ENCODE measurements at places on chromosomes 16 and 17.
A peak's percentile ranks its signal among the peaks of the same experiment; 100 is the strongest.

GRCh38 chr17:81870981-81871386, at the start of gene ARHGDIA:
Gene ARHGDIA, minus strand, starts transcription at chr17:81871337. Its CDS starts 1,407 bp downstream, at chr17:81869930.
- DNase-seq = peak; percentile 43

DNA sequence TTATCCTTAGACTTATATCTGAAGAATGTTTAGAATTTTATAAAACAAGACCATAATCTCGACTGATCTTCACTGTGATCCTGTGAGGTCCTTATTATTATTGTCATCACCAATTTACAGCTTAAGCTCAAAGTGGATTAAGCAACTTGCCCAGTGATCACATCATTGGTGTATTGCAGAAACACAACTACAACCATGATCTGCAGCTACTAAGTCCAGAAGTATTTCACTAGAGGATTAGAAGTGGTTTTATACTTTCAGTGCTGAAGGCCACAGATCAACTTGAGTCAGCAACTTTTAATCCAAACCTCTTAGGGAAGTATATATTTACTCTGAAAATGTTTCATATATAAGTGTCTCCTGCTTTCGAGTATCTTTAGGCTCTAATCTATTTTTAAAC, 624.3 kb upstream of the SOX9 start:
- no peak for DNase-seq

GRCh38 chr17:45145035-45145389, 3.3 kb upstream of the HEXIM1 start:
- no peak for DNase-seq

DNA sequence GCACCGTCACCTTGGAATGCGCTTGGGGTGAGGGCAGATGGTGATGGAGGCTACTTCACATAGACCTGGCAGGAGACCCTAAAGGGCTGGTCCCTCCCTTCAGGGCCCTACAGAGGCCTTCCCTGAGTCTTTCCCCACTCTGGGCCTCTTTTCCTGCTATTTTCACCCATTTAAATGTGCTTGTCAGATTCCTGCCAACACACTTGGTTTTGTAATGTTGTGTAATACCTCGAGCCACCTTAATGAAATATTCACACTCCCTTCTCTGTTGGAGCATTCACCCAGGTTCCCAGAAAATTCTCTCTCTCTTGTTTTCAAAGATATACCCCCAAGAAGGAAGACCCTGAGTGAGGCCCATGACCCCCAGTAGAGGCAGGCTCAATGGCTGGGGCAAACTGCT, 456.6 kb upstream of the DYNLRB2 start:
- DNase-seq = no peak

DNA sequence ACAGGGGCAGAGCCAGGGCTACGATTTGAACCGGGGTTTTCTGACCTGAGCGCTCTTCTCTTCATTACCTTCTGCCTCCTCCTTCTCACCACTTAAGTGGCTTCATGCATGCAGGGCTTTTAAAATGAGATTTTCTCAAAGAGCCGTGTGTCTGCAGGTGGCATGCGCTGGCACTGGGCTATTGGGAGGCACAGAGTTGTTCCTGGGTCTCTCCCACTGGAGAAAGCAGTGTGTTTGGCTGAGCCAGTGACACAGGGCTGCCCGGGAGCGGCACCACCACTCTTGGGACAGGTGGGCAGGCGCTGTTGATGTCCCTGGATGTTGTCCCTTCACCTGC, 218.8 kb upstream of the CHMP6 start:
- no peak for DNase-seq

DNA sequence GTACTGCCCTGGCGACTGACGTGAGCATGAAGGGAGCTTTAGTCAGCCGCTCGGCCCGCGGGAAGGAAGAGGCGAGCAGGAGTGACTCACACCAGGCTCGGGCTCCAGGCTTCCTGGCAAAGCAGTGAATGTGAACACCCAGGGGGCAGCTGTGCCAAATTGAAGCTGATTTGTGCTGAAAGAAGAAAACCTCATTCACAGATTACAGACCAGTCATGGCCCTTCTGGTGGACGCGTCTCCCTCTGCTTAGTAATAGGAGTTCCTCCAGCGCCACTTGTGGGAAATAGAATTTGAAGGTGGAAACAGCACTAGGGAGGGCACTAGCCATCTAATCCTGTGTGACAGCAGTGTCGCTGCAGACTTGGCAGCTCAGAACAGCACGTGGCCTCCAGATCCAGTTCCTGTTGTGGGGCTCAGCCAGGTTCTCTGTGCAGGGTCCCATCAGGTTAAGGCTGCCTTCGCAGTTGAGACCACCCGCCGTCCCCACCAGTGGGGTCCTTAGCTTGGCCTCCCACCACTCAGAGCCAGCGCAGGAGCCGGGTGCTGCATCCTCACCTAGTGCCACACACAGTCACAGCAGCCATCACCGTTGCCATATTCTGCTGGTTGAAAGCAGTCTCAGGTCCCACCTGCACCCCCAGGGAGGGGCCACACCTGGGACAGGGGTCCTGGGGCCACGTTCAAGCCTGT, 164.5 kb upstream of the CHMP6 start:
- peak; percentile 85 for DNase-seq

- no peak for DNase-seq
These were observed 35.4 kb upstream of the SHISA6 start for GRCh38 chr17:11205659-11206058.

- no peak for DNase-seq
These were observed 6.4 kb upstream of the NPRL3 start for GRCh38 chr16:144797-145252.

GRCh38 chr16:28192806-28193529, 18.8 kb downstream of the XPO6 start:
- no peak for DNase-seq

- DNase-seq = no peak
These were observed 11.4 kb upstream of the OR4D1 start for GRCh38 chr17:58136669-58137279.

DNA sequence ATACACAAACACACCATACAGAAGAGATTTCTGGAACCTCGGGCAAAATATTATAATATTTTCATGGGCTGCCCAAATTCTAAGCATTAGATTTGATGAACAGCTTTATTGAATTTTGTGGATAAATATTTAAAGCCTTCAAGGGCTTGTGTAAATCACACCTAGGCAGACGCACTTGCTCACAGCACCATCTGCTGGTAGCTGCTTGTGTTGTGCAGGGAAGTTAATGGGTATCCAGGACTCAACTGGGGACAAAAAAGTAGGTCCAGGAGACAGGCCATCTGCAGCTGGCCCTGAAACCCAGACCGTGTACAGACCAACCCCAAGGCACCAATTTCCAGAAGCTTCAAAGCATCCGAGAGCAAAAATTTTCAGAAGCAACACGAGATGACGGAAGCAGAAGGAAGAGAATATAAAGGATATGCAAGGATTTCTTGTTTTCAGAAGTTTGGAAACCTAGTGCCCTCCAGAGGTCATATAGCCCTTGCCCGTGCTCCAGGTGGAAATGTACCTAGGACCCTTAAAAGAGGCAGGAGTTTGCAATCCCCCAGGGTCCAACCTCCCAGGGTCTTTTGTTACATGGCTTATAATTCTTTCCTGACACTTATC, 140.0 kb downstream of the CHD9NB start:
- peak; percentile 56 for DNase-seq

GRCh38 chr16:73058616-73059409, 10.9 kb upstream of the ZFHX3 start:
- peak; percentile 35 for DNase-seq

DNA sequence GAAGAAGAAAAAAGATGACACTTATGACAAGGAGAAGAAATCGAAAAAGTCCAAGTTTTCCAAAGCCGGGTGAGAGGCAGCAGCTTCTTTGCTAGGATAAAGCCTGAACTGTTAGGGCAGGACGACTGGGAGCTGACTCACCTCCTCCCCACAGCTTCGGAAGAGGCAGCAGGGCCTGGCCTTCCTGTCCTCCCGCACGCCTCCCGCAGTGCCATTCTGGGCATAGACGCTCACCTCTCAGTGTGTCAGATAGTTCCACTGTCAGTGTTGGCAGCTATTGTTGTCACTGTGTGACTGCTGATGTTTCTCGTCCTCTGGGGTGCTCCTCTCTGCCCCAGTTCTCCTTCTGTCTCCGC, 12.6 kb downstream of the UBN1 start:
- peak; percentile 47 for DNase-seq

DNA sequence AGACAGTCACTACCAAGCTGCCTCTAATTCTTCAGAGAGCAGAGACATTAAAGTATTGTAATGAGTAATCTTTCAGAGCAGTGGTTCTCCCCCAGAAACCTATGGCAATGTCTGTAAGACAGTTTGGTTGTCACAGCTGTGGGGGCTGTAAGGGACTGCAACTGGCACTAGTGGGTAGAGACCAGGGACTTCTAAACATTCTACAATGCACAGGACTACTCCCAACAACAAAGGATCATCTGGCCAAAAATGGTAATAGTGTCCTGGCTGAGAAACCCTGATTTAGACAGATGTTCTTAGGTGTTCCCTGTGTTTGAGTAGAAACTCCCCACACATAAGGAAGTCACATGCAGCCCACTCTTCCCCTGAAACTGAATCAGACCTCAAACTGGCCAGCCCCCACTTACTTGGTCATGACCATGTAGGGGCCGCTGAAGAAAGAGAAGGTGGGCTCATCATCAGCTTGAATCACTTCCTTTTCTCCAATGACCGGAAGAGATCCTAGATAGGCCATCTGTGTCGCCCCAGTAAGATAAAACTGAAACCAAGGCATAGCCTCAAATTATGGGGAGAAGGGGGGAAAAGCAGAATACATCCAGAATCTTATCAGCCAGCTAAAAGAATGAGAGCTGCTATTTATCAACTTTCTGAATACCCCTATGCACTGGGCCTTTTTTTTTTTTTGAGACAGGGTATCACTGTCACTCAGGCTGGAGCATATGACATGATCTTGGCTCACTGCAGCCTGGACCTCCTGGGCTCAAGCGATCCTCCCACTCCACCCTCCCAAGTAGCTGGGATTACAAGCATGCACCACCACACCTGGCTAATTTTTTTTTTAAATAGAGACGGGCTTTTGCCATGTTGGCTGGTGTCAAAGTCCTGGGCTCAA, 75.8 kb downstream of the TEX14 start:
- DNase-seq = no peak

- no peak for DNase-seq
These were observed 20.2 kb downstream of the KNOP1 start for GRCh38 chr16:19697756-19698318.

- no peak for DNase-seq
These were observed 3.2 kb downstream of the ACLY start for GRCh38 chr17:41915566-41915965.

GRCh38 chr16:8323153-8323552, 267.2 kb downstream of the TMEM114 start:
- DNase-seq = no peak

DNA sequence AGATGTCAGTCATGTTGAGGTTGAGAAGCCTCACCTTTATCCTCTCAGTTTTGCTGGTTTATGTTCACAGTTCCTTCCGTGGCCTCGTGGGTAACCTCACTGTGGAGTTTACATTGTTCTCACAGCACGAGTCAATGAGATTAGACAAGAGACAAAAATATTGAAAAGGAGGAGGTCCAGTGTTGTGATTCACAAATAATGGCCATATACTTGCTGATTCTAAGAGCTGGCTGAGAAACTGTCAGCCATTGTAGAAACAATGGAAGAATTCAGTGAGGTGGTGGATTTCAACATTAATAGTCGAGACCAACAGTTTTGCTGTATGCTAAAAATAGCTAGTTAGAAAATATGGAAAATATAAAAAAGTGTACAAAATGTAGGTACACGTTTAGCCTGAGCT, 176.4 kb upstream of the WSCD1 start:
- DNase-seq = no peak

DNA sequence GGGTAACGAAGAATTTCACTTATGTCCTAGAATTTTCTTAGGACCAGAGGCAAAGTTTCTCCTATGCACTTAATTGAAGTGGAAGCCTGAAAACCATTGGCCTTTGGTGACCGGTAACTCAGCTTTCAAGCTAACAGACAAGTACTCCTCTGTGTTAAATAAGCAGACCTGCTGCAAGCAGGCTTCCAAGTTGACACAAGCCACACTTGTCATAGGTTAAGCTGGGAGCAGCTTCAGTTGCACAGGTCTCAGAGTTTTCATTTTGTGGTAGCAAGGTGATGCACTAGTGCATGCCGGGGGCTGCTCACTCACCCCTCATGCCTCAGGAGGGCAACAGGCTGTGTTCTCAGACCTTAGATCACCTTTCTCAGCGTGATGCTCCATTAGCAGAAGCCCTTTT, 399.9 kb downstream of the UTP18 start:
- no peak for DNase-seq

DNA sequence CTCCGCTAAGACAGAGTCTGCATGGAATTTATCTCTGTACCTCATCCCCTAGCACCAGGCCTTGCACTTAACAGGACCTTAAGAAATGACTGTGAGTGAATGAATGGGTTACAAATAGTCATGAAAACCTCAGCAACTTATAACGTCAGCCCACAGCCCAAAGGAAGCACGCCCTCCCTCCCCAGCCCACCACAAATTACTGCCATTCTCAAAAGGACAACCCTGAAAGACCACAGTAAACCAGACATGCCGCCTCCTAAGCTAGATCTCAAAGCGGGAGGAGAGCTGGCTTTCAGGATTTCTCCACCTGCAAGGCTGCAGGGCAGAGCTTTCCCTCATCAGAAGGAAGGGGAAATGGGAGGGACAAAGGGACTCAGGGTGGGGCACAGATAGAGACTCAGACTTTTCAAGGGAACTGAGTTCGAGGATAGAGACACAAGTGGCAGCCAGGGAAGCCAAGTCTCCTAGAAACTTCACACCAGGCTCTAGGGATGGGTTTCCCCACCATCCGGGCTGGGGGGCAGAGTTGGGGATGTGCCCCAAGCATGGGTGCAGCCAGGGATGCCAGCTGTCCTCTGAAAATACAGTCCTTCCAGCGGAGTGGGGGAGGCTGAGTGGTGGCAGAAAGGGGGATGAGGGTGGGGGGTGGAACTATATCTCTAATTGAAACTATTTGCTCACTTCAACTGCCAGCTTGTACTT, 56.7 kb downstream of the PLXDC1 start:
- DNase-seq = no peak

GRCh38 chr17:52986056-52986662, 827.6 kb upstream of the CA10 start:
- DNase-seq = no peak

- DNase-seq = no peak
These were observed 50.8 kb upstream of the JPH3 start for GRCh38 chr16:87551487-87551886.

- no peak for DNase-seq
These were observed 60.3 kb downstream of the RMI2 start for GRCh38 chr16:11405331-11406176.

DNA sequence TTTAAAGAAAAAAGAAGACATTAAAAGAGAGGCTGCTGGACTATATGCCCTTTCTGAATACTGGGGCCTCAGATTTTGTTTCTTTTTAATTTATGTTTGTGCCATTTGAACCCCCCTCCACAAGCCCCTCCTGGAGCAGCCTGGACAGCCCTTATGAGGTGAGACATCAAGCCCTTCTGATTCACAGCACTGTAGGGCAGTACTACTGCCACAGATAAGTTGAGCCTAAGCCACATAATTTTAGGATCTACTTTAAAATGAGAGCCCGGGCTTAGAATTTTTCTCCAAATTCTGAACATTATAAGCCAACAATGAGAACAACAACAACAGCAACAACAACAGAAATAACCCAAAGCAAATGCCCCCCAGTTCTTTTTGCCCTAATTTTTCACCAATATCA, 256.9 kb upstream of the SALL1 start:
- no peak for DNase-seq

GRCh38 chr16:58022601-58023371, 2.8 kb upstream of the MMP15 start:
- DNase-seq = peak; percentile 87
